ENCODE measurements at places on chromosomes 1 and 21.

- DNase-seq = no peak
These were observed 227.7 kb downstream of the GPATCH2 start for GRCh38 chr1:217403026-217403720.

GRCh38 chr1:54272134-54272533 is 72.2 kb downstream of the MRPL37 start:
- DNase-seq = no peak

GRCh38 chr1:196271212-196271947 is 336.9 kb downstream of the KCNT2 start:
- no peak for DNase-seq

DNA sequence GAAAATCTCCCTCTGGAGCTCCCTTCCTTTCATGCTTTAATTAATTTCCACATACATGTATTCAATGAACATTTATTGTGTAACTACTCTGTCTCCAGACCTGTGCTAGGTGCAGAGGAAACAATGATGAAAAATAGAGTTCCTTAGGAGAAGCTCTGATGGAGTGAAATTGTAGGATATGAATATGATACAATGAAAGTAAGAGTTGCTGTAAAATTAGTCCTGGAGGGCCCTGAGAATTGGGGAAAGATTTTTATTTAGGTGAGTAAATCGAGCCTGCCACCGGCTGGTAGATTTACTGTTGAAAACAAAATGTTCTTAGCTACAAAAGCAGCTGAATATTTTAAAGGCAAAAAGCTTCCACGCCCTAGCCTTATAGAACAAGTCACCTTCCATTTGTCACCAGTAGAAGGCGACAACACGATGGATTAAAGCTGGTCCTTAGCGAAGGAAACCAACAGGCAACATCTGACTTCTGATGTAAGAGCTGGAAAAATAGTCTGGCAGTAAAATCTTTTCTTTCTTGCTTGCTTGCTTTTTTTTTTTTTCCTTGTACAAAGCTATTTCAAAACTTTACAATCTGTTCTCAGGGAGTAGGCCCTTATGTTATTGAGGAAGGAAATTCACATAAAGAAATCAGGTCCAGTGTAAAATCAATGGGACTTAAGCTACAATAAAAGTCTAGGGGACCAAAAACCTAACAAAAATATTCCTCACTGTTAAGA is 82.0 kb upstream of the ROR1 start:
- DNase-seq = peak; percentile 7

DNA sequence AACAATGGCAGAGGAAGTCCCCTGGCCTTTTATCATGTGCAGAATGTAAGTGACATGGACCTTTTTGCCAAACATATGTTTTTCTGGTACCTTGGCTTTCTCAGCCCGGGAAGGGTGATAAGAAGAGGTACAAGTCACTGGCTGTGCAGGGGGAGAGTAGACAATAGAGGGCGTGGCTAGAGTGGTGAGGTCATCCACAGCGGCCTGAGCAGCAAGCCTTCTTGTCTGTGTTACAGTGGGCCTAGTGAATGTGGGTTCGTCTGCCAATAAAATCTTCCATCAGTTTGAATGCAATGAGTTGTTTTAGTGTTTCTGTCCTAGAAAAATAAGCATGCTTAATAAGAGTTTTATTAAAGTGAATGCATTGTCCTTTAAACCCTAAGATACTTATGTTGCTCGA is 59.0 kb upstream of the PGD start:
- DNase-seq = peak; percentile 60

- no peak for DNase-seq
These were observed 41.7 kb upstream of the DISC1 start for GRCh38 chr1:231584921-231585320.

DNA sequence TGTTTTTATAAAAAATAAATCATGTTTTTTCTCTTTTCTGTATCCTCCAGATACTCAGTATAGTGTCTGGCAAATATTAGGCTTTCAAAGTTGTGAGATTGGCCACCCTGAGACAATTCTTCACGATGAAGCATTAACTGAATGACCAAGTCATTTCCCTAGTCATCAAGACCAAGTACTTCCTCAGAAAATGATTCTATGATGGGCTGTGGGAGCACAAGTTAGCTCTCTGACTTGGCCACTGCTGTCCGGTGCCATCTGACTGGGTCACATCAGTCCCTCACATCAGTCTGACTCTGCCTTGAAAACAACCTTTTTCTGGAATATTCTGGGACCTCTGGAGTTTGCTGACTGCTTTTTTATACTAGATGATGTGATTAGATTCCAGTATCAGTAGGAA is 13.5 kb upstream of the YRDC start:
- no peak for DNase-seq

GRCh38 chr1:60923389-60924087 is 158.8 kb upstream of the NFIA start:
- DNase-seq = no peak

GRCh38 chr1:17045634-17046333 is 8.0 kb downstream of the SDHB start:
- no peak for DNase-seq

DNA sequence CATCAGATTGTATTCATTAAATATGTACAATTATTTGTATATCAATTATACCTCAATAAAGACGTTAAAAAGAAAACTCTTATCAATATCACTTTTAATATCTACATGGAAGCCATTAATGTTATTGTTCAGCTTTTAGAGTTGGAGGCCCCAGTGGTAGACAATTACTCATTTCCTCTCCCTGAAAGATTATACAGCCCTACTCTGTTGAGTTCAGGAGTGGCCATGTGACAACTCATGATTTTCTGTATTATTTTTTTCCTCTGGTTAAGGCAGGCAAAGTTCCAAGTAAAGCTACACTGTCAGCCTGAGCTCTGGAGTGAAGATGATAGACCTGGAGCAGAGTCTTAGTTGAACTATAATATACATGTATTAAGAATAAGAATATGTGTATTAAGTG is 247.9 kb upstream of the B3GALT2 start:
- no peak for DNase-seq

DNA sequence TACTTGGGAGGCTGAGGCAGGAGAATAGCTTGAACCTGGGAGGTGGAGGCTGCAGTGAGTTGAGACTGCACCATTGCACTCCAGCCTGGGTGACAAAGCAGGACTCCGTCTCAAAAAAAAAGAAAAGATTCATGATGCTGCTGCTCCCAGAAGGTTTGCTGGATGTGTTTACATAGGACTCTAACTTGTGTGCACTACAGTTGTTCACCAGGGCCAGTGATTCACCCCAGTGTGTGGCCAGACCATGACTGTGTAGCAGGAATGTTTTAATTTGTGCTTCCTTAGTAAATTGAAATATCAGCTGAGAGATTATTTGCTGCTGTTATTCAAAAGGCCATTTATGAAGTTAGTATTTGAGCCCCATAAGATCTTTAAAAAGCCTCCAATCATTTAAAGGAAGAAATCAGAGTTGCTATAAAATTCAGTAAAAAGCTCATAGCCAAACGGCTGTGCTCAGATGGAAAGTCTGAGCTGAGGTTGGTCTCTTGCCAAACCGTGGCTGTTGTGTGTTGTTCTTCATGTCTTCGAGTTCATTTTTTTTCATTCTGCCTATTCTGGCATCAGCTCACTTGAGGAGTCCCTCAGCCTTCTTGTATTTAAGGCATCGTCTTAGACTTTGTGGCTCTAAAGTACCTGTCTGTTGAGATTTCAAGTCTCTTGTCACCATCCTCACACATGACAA is 18.1 kb upstream of the PGD start:
- DNase-seq = peak; percentile 29

- no peak for DNase-seq
These were observed 39.7 kb downstream of the LACTBL1 start for GRCh38 chr1:22932803-22933470.

- no peak for DNase-seq
These were observed 81.5 kb downstream of the CAMK2N1 start for GRCh38 chr1:20404466-20404865.

GRCh38 chr1:94660994-94661393 is 119.4 kb upstream of the F3 start:
- DNase-seq = no peak

DNA sequence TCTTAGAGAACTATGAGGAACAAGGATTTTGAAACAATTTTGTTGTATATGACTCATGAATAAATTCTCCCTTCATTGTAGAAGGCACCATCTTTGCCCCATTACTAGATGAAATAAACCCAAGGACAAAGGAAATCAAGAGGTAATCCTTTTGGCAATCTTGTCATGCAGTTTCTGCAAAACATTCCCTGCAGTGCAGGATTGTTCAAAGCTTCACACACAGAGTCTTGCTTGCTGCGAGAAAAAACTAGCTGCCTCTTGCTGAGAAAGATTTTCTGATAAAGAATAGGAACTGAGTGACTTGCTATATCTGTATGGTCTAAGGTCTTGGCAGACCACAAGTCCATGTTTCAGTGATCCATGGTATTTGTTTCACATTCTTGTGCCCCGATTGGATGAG is 657.4 kb upstream of the ADGRL4 start:
- DNase-seq = no peak

- no peak for DNase-seq
These were observed 40.5 kb upstream of the ITPKB start for GRCh38 chr1:226779561-226779960.

GRCh38 chr1:88763649-88764406 is 79.8 kb downstream of the PKN2 start:
- DNase-seq = no peak

DNA sequence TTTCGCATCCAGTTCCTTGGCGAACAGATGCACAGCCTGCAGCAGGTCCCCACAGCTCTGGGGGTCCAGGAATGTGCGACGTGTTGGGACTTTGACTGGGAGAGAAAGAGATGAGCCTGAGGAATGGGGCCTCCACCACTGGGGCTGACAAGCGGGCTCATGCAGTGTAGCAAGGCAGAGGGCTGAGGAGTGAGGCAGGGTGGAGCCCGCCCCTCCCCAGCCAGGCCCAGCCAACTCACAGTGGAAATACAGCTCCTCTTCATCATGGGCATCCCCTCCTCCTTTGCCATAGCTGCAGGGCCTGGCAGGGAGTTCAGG is 30.7 kb downstream of the CDCA8 start:
- no peak for DNase-seq

DNA sequence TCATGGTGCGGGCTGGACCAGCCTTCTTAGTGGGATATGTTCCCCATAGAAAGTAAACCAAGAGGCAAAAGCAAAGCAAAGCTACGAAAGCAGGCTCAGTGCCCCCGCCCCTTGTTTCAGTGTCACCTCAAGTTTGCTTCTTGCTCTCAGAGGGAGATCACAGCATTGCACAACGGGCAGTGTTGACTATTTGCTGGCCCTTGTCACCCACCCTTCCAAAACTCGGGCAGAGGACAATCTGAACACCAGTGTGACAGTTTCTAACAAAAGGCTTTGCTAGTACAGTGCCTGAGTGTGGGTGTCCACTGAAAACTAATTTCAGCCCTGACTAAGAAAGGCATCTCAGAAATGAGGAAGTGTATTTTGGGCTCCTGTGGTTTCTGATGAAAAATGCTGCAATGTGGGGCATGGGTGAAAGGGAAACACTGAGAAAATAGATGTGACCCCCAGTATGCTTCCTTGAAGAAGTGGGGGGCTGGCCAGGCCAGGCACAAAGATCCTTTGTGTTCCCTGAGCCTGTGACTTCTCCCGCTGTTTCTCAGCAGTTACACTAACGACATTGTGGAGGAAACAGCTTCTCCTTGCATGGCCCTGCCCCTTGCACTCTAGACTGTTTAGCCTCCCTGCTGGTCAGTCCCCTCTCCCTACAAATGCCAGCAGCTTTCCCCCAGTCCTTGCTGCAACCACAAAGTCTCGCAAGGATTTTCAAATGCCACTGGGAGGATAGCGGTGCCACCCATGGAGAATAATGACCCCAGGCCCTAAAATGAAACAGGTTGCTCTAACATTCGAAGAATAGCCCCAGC is 33.3 kb upstream of the KCNE1 start:
- peak; percentile 17 for DNase-seq

DNA sequence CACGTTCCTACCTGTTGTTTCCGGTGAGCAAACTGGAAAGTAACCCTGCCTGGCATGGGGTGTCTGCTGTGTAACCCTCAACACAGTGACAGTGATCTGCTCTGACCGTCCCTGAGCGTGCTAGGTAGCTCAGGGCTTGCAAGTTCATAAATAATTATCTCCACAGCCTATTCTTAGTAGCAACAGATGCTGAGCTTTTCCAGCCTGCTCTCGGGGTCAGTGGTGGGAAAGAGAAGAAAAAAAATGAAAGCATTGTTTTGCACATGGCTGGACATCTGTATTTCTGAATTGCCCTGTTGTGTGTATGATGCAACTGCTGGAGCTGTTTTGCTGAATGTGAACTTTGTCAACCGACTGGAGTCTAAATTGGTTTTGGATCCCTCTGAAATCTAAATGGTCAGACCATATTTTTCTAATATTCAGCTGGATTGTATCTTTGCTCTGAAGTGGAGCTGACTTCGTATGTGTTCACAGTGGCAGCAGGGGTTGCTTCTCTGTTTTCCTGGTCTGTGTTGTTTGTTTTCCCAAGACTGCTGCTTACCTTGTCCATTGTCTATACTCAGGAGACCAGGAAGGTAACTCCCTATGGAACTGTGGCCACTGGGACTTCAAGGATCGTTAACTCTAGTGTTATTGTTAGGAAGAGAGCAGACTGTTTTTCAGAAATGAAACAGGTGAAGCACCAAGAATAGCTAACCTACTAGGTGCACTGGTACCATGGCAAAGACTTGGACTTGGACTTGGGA is 27.0 kb downstream of the TGFB2 start:
- DNase-seq = no peak

GRCh38 chr1:156082309-156083091 is at the start of gene MEX3A:
Gene MEX3A, minus strand, starts transcription at chr1:156082465. Its CDS starts 467 bp downstream, at chr1:156081998.
- peak; percentile 37 for DNase-seq

DNA sequence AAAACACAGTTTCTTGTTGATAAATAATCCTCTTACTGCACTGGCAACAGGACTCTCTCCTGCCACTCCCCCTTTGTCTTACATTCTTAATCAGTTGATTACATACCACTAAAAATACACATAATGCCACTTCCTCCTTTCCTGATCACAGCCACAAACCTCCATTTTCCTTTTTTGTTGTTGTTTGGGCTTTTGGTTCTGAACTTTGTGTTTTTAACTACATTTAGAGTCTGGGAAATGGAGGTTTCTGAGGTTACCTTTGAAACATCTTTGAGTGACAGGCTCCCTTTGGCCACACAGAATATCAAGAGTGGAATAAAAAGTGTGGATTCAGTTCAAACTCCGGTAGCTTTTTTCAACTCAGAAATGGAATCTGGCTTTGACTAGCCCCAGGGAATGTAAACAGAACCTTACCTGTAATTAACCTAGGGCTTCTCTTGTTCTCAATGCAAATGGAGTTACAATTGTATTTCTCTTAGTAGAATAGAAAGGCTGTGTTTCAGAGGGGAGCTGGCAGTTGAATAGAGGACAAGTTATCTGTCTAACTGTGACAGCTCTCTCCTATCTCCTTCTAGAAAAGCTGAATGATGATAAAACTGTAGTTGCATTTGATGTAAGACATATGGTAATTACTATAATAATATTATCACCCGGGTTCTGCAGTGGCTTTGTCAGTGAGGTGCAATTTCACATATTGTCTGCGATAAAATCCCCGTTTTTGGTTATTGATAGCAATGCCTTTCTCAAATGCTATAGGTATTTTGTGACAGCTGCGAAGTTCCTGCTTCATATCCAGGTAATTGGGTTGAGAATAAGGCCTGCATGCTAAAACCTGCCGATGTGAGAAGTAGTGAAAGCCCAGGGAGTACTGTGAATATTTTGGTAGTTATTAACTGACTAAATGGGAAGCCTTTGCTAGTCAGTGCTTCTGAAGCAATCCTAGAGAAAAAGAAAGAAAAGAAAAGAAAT is 66.9 kb downstream of the ST6GALNAC5 start:
- no peak for DNase-seq

Measured in amygdala (tissue), 56 donors.